ENCODE measurements at places on chromosomes 7 and 10.
A peak's percentile ranks its signal among the peaks of the same experiment; 100 is the strongest.

DNA sequence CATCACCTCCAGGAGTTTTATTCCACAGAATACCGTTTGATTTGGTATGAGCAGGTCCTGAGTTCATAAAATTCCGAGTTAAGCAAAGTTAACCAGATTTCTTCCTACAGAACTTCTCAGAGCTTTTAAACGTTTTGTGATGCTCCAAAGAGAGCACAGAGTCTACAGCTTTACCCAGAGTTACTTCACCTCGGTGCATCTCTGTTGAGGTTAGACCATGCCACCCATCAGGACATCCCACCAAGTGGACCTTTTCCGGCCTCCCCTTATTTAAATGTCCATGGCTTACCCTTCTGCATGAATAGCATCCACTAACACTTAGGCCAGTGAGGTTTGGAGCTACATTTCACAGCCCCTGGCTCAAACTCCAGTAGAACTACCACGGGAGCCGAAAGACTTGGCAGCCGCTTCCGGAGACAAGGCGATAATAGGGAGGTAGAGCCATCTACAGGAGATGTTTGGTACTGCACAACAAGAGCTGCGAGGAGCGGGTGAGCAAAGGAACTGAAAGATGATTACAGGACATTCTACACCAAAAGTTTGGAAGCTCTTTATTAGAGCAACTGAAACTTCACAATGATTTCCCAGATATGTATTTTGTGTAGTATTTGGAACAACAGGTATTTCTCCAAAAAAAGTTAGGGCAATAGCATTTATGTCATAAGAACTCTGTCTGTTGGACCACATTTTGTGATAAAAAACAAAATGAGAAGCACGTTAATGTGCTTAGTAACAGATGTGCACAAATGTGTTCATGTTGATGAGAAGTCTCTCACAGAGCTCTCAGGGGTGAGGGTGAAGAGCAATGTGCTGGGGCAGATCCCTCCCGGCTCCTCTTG, 174.7 kb downstream of the HERPUD2 start:
- DNase-seq = peak; percentile 65

GRCh38 chr10:124742413-124743190, 1.6 kb downstream of the FAM53B start:
- DNase-seq = no peak

GRCh38 chr10:17872191-17873091, 63.3 kb downstream of the MRC1 start:
- no peak for DNase-seq

DNA sequence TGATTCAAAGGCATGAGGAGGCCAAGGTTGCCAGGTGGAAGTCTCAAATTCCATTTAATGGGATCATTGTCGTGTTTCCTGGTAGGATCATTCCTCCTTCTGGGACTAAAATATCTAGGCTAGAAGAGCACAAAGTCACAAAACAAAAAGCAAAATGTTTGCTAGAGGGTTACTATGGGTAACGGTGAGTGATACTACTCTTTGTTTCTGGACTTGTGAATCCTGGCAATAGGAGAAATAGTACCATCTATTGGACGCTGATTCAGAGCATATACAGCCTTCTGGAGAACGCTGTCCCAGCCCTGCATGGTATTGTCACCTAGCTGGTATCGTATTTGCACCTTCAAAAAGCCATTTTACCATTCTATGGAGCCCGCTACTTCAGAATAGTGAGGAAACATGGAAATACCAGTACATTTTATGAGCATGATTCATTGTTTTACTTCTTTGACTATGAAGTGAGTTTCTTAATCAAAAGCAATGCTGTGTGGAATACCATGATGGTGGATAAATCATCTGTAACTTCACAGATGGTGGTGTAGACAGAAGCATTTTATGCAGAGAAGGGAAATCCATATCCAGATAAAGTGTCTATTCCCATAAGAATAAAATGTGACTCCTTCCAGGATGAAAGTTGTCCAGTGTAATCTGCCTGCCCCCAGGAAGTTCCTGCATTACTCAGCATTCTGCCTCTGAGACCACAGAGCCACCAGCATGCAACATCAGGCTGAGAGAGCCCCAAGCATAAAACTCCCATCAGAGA, 361.0 kb downstream of the ETV1 start:
- no peak for DNase-seq

GRCh38 chr10:119248681-119249080, 41.3 kb downstream of the GRK5 start:
- DNase-seq = no peak

GRCh38 chr10:78544423-78545090, 510.9 kb downstream of the RPS24 start:
- DNase-seq = no peak

DNA sequence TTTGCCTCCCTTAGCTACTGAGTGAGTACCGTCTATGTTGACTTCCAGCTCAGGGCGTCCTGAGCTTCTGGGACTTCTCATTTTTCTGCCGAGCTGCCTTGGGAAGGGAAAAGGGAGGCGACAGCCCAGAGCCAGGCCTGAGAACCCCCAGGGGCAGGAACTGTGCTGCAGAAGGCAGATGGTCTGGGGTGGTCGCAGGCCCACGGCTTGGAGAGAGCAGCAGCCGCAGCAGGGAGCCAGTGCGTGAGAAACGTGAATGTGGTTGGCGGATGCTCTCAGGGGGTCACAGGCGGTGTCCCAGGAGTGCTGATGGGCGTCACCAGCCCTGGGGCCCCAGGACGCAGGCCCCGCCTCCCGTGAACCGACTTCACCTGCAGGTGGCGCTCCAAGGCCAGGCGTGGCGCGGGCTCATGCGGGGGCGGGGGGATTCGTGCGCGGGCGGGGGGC, 9.2 kb upstream of the PWWP2B start:
- peak; percentile 8 for DNase-seq

DNA sequence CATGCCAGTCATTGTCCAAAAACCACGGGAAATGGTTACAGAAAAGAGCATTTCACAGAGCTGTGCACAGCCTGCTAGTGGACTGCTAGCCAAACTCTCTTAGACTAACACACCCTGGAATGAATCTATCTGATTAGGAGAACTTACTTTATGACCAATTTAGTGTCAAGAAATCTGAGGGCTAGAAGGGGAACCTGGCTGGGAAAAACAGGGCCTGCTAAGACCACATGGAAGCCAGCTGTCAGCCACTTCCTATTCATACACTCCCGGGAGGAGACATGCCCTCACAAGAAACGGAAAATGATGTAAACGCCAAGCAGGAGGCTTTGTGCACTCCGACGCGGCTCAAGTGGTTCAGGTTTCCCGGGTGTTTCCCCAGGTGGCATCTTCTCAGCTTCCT, 54.8 kb downstream of the MPP7 start:
- DNase-seq = no peak

GRCh38 chr7:93442478-93443224, 131.9 kb downstream of the CALCR start:
- peak; percentile 12 for DNase-seq

GRCh38 chr10:1605999-1606940, 131.1 kb downstream of the ADARB2 start:
- DNase-seq = no peak

DNA sequence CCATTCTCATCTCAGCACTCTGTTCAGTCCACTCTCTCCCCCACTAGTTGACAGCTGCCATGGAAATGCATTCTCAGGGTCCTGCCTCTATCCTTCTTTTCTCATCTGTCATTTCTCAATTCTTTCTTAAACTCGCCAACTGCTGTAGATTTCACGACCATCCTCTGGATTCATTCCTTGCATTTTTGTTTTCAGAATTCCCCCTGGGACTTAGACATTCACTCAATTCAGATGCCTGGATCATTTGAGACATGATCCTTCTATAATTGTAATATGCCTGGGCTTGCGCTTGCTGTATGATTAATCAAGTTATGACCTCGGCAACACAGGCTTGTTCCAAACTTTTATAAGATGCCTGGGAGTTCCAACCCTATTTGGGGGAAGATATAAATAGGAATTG, 104.5 kb downstream of the RAB11FIP2 start:
- DNase-seq = no peak
